ENCODE measurements at places on chromosomes 6 and 20.

DNA sequence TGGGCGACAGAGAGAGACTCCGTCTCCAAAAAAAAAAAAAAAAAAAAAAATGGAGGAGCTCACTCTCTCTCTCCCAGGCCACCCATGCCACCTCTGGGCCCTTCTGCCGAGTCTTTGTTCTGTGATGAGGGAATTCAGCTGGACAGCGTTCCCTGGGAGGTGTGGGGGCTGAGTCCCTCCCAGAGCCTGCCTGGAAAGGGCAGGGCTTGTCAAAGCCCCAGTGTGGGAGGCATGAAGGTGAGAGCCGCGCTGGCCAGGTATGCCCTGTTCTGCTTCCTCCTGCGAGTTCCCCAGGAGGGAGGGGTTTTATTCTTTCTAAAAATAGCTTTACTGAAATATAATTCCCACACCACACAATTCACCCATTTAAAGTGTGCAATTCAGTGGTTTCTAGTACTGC, 69.6 kb downstream of the TMEM242 start:
- no peak for DNase-seq

- DNase-seq = no peak
Measured at GRCh38 chr6:163490826-163491577, 76.5 kb downstream of the QKI start.

- no peak for DNase-seq
Measured at GRCh38 chr20:11989018-11989771, 71.5 kb downstream of the BTBD3 start.

- peak; percentile 93 for DNase-seq
Measured at GRCh38 chr20:49508435-49509199, 26.1 kb upstream of the KCNB1 start.

DNA sequence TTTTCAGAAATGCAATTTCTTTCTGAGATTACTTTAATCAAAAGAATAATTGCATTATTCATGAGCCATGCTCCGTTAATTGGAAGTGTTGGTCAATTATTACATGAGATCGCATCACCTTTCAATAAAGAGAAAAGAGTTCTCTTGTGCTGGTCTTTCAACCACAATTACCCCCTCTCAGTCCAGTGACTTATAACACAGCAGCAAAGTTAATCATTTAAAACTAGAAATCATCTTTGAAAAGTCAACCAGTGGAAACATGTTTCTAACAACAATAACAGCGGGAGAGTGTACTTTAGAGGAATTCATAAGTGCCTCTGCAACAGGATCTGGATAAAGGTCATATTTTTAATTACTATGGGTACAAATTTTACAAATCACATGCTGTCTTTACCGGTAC, 384.4 kb upstream of the AGPAT4 start:
- no peak for DNase-seq

DNA sequence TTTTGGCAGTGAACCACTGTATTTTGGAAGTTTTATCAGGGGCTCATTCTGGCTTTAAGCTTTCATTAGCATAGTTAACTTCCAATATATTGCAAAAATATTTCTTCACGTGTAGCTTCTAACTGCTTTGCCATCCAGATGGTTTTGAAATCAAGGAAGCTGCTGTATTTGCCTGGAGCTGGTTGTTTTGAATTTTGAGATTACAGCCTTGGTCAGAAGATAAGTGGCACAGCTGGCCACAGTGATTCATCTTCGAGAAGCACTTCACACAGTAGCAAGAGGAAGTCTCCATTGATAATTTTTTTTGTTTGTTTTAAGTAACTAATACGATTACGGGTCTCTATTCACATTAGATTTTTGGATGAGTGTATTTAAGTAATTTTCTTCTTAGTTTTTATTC, 3.8 kb downstream of the APCDD1L start:
- peak; percentile 95 for DNase-seq

DNA sequence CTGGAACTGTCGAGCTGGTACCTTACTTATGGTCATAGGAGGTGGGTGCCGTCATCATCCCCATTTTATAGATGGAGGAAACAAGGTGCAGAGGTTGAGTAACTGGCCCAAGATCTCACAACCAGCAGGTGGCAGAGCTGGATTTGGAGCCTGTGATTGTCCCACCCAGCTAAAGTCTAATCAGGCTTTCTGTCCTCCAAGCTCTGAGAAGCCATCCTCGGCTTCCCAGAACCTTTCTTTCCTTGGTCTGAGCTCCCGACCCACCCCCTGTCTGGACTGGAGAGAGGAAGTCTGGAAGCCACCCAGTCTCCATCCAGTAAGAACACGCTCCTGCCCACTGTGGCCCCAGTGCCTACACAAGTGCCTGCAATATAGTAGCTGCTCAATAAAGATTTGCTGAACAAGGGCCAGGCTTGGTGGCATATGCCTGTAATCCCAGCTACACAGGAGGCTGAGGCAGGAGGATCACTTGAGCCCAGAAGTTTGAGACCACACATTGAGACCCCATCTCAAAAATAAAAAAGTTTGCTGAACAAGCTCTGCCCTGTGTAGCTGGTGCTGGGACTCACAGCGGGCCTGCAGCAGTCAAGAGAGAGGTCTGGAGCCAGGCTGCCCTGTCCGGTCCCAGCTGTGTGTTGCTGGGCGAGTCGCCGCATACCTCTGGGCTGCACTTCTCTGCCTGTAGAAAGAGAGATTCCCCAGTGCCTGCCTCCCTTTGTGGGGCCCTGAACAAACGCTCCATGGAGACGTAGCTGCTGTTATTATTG, 32.5 kb upstream of the DLGAP4 start:
- peak; percentile 88 for DNase-seq

GRCh38 chr6:88164061-88164460, 2.1 kb downstream of the CNR1 start:
- DNase-seq = peak; percentile 68

DNA sequence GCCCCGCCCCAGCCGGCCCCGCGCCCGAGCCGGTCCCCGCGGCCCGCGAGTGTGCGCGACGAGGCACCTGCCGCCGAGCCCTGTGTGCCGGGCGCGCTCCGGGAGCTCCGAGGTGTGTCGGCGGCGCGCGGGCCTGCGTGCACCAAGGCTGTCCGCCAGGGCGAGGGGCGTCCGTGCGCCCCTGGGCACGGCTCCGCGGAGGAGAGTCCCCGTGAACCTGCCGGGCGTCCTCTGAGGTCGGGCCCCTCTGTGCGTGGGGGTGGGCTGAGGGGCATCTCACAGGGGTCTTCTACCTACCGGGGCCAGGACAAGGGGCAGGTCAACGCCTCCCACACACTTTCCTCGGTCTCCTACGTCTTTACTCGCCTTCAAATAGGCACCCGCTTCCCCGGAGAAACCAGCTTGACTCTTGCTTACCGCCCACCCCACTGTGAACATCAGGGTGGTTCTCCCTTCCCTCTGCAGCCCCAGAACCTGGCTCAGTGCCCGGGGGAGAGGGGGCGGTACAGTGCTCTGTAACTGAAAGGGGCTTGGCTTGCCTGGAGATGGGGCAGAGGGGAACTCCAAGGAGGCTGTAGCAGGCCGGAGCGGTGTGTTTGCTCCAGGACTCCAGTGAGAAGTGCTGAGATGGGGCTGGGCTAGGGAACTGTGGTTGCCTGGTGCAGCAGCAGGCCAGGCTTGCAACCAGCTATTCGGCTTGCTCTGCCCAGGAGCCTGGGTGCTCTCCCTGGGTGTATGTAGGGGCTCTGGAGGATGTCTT, at the start of gene SAMD10:
Gene SAMD10 (minus strand): TSS at position 86 of the 760 bp plus-strand sequence. CDS start 175 bp downstream, outside the sequence.
- peak; percentile 85 for DNase-seq

GRCh38 chr20:16692442-16692841, 37.4 kb upstream of the SNRPB2 start:
- no peak for DNase-seq

- DNase-seq = no peak
Measured at GRCh38 chr20:40690836-40691565, 2.0 kb upstream of the MAFB start.

GRCh38 chr6:146550911-146551310, 7.3 kb downstream of the RAB32 start:
- peak; percentile 26 for DNase-seq

GRCh38 chr6:14149739-14150130, 32.2 kb downstream of the CD83 start:
- no peak for DNase-seq

DNA sequence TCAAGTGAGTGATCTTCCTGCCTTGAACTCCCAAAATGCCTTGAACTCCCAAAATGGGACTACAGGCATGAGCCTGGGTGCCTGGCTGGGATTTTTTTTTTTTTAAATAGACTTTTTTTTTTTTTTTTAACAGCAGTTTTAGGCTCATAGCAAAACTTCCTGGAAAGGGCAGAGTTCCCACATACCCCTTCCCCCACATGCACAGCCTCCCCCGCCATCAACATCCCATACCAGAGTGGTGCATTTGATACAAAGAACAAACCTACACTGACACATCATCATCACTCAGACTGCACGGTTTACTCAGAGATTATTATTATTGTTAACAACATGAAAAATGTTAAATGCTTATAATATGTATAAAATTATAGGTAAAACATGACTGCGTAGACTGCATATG, 26.0 kb downstream of the UQCC1 start:
- DNase-seq = peak; percentile 72

GRCh38 chr6:37029249-37029971, 24.0 kb downstream of the FGD2 start:
- DNase-seq = peak; percentile 96

DNA sequence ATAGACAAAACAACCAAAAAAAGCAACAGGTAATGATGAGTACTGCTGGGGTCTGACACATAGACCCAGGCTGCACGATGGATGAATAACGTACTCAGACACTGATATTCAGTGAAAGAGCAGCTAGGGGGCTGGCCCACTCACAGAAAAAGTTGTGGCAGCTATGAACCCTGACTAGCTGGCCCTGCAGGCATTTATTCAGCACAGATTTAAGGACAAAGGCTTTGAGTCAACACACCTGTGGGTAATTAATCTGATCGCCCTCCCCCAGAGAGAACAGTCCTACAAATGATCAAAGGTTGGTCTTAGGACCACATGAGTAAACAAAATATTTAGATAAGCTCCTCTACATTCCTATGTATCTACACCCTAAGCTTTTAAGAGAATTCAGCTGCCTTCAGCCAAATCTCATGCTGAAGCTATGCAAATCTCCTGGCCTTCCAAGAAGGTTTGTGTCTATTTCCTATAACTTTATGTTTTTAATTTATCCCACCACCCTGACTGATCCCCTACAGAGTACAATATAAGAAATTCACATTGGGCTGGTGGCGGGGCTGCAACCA, 81.7 kb upstream of the NXT1 start:
- DNase-seq = no peak

- peak; percentile 26 for DNase-seq
Measured at GRCh38 chr20:50170549-50171220, 17.2 kb upstream of the PEDS1 start.

DNA sequence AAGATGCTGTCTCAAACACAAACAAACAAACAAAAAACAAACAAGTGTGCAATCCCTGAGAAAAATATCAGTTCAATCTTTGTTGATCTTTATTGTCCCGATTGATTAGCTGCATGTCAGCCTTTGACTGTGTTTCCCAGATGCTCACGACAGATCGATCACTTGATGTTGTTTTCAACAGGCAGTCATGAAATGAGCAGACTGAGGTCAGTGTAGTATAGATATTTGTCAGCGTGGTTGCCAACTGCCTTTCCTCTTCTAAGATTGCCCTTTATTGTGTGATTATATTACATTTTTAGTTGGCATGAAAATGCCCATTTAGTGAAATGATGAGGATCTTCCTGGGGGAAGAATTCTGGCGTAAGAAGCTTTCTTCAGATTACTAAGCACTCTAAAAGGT, 25.6 kb downstream of the UTRN start:
- DNase-seq = no peak

- no peak for DNase-seq
Measured at GRCh38 chr6:26155061-26155930, 68.1 kb downstream of the HFE start.

DNA sequence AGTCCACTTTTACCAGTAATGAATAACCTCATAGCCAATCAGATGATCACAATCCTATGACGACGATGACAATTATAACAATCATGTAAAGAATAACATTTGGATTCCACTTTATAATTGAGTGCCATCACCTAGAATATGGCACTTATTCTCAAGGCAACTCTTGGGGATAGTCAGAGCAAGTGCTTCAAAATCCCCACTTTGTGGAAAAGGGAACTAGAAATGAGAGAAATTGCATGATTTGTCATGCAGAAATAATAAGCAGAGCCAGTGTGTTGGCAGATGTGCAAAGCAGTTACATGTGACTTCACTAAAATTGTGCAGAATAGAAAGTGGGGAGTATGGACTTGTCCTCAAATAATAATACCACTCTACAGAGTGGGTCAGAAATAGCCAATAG, 41.3 kb downstream of the FRK start:
- no peak for DNase-seq

GRCh38 chr6:11645016-11645415, 107.5 kb downstream of the TMEM170B start:
- no peak for DNase-seq

- no peak for DNase-seq
Measured at GRCh38 chr6:146302994-146303393, 240.6 kb upstream of the RAB32 start.

GRCh38 chr6:170575250-170575649, 9.2 kb downstream of the PDCD2 start:
- no peak for DNase-seq

- DNase-seq = no peak
Measured at GRCh38 chr6:144330017-144330987, 45.2 kb downstream of the UTRN start.

GRCh38 chr6:20319520-20320357, 81.9 kb upstream of the E2F3 start:
- DNase-seq = no peak

DNA sequence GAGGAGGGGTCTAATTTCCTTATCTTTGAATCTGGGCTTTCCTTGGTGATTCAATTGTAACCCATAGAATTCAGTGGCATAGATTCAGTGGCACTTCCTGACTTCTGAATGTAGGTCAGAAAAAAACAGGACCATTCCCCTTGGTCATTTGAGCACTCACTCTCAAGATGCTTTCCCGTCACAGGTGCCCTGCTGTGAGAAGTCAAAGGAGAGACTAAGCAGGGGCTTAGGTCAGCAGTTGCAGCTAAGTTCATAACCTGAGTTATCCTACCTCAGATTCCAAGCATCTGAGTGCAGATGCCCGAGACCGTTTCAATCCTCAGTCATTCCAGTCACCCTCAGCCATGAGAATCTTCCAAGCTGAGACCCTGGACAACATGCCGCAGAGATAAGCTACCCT, 506.6 kb downstream of the FRK start:
- no peak for DNase-seq

- peak; percentile 36 for DNase-seq
Measured at GRCh38 chr20:47620808-47621805, 119.4 kb downstream of the NCOA3 start.

- no peak for DNase-seq
Measured at GRCh38 chr6:15905488-15906419, 223.1 kb upstream of the MYLIP start.

GRCh38 chr6:124522335-124522734, 439.9 kb upstream of the RNF217 start:
- no peak for DNase-seq

GRCh38 chr6:81484251-81484650, 268.2 kb downstream of the TENT5A start:
- DNase-seq = no peak
